GM06990 (cell line): ENCODE measurements at places on chromosomes 6 and 20.

DNA sequence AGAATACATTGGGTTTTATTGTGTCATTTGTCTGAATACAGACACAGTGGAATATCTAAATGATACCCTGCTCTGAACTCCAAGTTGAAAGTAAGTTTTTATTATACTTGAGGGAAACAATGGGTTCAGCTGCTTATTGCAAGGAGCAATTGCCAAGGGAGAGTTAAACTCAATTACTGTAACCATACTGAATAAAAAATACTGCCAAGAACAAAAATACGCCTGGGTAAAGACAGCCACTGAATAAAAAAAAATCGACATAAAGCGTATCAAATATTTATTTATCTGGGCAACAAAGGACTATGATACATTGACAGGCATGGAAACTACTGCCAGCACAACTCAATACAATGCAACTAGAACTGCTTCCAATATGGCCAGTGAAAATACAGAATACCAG lies 18.1 kb downstream of the TFAP2A start:
- no peak for DNase-seq

DNA sequence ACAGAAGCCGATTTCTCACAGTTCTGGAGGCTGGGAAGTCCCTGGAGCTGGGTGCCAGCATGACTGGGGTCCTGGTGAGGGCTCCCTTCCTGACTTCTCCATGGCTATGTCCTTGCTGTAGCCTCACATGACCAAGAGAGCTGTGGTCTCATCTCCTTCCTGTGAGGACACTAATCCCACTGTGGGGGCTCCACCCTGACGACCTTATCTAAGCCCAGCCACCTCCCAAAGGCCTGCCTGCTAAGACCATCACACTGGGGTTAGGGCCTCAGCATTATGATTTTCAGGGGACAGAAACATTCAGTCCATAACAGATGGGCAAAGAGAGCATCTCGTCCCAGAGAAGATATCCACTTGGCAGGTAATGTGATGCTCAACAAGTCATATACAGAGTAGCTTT lies 16.8 kb downstream of the RPP40 start:
- DNase-seq, result no peak

GRCh38 chr20:50801747-50802125 lies 6.9 kb downstream of the BCAS4 start:
- no peak for DNase-seq

GRCh38 chr6:37919417-37920157 lies 100.1 kb downstream of the ZFAND3 start:
- no peak for DNase-seq

DNA sequence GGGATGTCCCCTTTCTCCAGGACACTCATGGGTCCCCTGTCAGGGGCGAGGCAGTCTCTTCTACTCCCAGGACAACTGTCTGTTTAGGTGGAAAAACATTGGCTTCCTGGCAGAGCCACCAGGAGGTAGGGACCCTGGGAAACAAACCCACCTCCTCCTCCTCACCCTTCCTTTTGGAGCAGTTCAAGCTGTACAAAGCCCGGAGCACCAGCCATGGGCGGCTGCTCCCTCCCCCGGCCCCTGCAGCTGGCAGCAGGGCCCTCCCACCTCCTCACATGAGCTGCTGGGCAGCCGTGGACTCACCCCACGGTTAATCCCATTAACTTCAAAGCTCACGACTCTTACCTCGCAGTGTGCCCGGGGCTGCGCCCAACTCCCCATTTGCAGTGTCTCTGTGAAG lies 48.6 kb downstream of the CDH4 start:
- no peak for DNase-seq

- no peak for DNase-seq
These were observed 33.8 kb upstream of the SLC22A23 start for GRCh38 chr6:3490625-3490980.

DNA sequence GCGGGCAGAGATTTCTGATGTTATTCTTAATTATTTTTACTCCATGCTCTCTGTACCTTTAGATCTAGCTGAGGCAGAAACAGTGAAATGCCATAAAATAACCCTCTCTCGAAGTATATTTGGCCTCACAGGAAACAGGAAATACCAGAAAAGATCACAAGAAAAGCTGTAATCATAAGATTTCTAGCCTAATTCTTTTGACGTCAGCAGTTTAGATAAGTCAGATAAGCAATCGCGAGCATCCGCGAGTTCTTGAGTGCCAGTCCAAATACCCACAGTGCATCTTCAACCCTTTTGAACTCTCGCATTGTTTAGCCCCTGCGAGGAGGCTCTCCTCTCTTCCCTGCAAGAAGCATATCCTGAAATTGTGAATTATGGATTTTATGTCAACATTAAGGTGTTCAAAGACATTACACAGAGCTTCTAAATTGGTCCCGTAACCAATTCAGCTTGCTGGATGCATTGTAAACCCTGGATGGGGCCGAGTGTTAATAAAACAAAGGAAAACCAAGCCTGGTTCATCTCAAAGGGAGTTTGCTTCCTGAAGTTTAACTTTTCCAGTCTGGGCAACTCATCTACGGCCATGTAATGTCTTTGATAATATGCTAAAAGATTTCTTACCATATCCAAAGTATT lies 198.9 kb downstream of the MTFR2 start:
- no peak for DNase-seq

DNA sequence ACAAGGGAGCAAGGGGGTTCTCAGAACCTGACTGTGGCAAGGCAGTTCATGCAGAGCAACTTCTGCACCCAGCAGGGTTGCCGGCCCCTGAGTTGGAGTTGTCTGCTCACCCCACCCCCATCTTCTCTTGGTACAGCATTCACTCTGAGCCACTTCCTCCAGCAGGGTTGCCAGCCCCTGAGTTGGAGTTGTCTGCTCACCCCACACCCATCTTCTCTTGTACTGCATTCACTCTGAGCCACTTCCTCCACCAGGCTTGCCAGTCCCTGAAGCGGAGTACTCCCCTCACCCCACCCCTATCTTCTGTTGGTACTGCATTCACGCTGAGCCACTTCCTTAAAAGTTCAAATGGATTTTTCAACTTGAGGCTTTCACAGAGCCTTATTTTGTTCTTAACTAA lies 79.7 kb upstream of the SYNDIG1 start:
- DNase-seq, result no peak
